Stimulated activated CD4-positive, alpha-beta T cell treated with anti-CD3 and anti-CD28 coated beads, Interleukin-1b, Interleukin-23, amount 100 ng/mL, for 48 hours (primary cell): ENCODE measurements at places on chromosomes 3 and 15.
A peak's percentile ranks its signal among the peaks of the same experiment; 100 is the strongest.

DNA sequence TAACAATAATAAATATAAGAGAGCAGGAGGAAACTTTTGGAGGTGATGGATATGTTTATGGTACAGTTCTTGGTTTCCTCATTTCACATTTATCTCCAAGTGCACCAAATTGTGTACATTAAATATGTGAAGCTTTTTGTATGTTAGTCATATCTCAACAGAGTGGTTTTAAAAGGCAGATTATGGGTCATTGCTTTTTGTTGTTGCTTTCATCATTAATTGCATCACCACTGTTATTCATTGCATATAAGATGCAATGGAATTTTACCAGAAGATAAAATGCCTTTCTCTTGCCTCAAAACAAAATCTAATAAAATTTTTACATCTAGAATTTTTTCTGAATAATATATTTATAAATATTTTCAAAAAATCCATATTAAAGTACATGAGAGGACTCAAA lies 1198.9 kb upstream of the GBE1 start:
- DNase-seq, result no peak

GRCh38 chr3:142215106-142215505 lies 10.3 kb downstream of the GK5 start:
- no peak for DNase-seq

GRCh38 chr15:69909719-69910444 lies 187.8 kb downstream of the TLE3 start:
- no peak for DNase-seq

- DNase-seq, result no peak
These were observed 54.7 kb downstream of the CLDN11 start for GRCh38 chr3:170473358-170473757.

GRCh38 chr3:158712443-158712842 lies 19.8 kb downstream of the RARRES1 start:
- no peak for DNase-seq

DNA sequence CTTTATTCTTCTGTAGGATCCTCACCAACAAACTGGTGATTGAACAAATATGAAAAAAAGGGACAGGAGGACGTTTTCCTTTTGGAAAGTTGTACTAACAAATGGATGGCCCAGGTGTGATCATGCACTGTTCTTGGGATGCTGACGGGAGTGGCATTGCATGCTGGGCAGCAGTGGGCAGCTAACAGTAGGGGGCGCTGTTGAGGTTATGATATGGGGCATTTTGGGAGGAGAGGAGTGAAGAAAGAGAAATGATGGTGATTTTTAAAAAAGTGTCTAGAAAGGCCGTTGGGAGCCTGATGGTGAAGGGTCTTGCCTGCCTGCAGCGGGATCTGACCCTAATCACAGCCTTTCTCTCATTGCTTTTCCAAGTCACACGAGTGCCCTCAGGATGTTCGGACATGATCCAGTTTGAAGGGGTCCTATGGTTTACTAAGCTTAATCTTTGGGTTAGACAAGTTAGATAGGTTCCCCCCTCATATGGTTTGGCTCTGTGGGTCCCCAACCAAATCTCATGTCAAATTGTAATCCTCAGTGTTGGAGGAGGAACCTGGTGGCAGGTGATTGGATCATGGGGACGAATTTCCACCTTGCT lies 46.2 kb upstream of the PRTG start:
- peak; percentile 66 for DNase-seq

DNA sequence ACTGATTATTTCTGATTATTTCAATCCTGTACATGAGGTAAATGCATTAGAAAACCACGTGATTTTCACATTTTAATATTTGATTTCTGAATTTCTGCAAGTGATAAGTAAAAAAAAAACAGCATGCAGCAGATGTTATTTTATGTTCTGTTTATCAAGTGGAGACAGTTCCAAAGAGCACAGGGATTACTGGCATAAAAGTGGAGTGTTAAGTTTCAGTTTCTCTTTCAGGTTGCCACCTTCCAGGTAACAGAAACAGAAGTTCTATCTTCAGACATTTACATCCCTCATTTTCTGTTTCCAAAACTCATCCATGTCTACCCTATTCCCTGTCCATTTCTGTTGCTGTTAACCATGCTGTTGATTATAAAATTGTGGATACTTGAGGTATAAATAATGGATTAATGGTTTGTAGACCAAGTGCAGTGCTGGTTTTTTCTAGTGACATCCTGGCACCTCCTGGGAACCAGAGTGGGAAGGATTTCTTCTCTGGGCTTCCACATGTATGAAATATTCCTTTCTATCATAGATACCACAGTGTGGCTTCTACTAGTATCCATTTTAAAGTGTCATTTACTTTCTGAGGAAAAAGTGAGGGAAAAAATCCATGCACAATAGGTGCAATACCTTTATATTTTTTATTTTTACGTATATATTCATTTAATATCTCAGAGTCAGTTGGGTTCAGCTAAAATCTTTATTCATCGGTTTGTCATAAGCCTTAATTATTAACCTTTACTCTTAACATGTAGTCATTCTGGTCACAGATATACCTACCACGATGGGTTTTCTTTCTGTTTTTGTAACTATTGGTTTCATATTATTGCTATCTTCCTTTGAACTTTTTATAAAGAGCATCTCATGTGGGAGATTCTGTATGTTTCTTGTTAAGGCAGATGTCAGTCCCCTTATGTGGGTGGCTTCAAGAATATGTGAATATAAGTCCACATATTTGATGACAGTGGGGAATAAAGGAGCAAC lies 1010.0 kb downstream of the SQOR start:
- no peak for DNase-seq

DNA sequence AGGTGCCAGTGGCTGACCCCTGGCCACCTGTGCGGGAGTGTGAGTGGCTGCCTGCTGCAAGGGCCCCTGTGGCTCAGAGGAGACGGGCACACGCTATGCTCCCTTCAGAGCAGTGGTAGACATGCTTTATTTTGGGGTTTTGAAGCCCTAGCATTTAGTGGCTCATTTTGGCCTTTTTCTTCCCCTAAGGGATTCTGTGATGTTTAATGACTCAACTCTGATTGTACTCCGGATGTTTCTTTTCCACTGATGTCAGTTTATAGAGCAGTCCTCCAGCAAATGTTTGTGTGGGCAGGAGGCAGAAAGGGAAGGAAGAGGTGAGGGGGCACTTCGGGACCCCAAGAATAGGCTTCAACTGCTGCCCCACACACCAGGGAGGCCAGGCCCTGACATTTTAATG lies 288.9 kb upstream of the C2CD4B start:
- DNase-seq, result no peak

DNA sequence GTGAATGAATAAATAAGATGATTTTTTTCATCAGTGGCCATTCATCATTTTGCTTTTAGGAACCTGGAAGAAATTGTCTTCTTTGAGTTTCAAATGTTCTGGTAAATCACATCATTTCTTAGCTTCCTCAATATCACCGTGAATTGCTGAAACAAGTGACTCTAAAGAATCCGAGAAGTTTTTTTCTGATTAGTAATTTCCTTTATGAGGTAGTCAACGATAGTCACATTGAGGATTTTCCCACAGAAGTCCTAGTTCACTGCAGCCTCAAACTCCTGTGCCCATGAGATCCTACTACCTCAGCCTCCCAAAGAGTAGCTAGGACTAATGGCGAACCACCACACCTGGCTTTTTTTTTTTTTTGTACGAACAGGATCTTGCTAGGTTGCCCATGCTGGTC lies 3.6 kb upstream of the TMPRSS7 start:
- no peak for DNase-seq
